Stimulated activated CD4-positive, alpha-beta T cell treated with anti-CD3 and anti-CD28 coated beads, TNF-alpha, amount 100 ng/mL, for 48 hours (primary cell): ENCODE measurements at places on chromosomes 16 and 17.
A peak's percentile ranks its signal among the peaks of the same experiment; 100 is the strongest.

- DNase-seq, result no peak
Observed at GRCh38 chr17:81680150-81680549, 3.4 kb downstream of the ARL16 start.

DNA sequence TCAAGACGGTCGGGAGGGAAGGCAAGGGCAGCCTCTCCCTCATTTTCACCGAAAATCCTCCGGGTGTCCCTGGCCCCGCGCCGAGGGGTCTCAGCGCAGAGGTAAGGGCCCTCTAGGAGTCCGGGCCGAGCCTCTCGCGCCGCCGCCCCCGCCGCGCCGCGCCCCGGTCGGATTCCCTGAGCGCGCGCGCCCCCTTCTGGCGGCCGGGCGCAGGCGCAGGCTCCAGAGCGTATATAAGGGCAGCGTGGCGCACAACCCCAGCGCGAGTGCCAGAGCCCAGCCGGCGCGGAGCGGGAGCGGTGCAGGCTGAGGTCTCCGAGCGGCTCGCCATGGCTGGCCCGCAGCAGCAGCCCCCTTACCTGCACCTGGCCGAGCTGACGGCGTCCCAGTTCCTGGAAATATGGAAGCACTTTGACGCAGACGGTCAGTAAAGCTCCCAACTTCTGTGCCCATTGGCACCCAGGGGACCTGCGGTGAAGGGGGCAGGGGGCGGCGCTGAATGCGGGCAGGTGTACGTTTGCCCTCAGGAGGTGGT lies at the start of gene CALB2:
CALB2 (plus strand) TSS at position 260 of the 535 bp plus-strand sequence; CDS start at position 330, 70 bp downstream.
- peak; percentile 52 for DNase-seq

GRCh38 chr16:51666821-51667220 lies 515.8 kb upstream of the SALL1 start:
- DNase-seq, result no peak

GRCh38 chr16:27080895-27081294 lies 14.2 kb downstream of the C16orf82 start:
- DNase-seq, result no peak

- DNase-seq, result no peak
Observed at GRCh38 chr17:41296846-41297245, 5.8 kb downstream of the KRTAP29-1 start.

GRCh38 chr17:81123052-81124048 lies 42.0 kb upstream of the PVALEF start:
- no peak for DNase-seq

DNA sequence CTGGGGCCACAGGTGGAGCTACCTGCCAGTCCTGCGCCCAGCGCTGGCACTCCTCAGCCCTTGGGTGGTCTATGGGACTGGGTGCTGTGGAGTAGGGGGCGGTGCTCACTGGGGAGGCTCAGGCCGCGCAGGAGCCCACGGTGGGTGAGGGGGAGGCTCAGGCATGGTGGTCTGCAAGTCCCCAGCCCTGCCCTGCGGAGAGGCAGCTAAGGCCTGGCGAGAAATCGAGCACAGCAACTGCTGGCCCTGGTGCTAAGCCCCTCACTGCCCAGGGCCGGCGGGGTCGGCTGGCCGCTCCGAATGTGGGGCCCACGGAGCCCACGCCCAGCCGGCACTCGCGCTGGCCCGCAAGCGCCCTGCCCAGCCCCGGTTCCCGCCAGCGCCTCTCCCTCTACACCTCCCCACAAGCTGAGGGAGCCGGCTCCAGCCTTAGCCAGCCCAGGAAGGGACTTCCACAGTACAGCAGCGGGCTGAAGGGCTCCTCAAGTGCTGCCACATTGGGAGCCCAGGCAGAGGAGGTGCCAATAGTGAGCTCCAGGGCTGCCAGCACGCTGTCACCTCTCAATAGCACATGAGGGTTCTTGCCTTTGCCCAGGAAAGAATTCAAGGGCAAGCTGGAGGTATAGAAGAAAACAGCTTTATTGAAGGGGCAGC lies 11.0 kb upstream of the EEF2KMT start:
- DNase-seq, result no peak

DNA sequence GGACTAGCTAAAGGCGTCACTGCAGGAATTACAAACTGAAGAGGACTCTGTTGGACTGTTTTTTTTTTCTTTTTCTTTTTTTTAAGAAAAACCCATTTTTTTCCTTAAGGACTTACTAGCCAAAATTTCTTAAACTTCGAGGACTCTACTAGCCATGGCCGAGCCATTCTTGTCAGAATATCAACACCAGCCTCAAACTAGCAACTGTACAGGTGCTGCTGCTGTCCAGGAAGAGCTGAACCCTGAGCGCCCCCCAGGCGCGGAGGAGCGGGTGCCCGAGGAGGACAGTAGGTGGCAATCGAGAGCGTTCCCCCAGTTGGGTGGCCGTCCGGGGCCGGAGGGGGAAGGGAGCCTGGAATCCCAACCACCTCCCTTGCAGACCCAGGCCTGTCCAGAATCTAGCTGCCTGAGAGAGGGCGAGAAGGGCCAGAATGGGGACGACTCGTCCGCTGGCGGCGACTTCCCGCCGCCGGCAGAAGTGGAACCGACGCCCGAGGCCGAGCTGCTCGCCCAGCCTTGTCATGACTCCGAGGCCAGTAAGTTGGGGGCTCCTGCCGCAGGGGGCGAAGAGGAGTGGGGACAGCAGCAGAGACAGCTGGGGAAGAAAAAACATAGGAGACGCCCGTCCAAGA lies 878 bp downstream of the HEXIM1 start:
- peak; percentile 76 for DNase-seq

GRCh38 chr16:76713191-76713590 lies 436.0 kb downstream of the CNTNAP4 start:
- no peak for DNase-seq

DNA sequence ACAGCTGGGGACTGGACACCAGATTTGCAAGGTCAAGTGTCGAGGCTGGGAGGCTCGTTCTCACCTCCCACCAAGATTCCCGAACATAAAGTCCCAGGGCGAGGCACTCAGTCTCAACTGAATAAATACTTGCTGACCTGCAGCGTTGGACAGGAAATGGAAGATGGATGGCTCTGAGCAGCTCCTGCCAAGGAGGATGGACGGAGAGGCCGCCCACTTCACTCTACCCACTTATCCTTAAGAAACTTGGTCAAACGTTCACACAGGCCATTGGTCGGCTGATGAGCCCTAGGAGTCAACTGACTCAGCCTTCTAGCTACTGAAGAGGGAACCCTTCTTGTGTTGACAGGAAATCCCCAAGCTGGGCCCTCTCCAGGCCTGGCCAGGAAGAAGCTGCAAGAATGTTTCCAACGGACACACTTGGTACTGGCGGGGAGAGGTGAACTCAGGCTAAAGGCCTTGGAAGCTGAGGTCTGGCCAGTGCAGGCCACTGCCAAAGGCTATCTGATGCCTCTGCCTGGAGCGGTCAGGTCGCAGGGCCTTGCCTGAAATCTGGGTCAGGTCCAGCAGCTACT lies 50.0 kb downstream of the VAC14 start:
- DNase-seq, result no peak

GRCh38 chr16:49564496-49565229 lies 191.1 kb downstream of the C16orf78 start:
- no peak for DNase-seq

DNA sequence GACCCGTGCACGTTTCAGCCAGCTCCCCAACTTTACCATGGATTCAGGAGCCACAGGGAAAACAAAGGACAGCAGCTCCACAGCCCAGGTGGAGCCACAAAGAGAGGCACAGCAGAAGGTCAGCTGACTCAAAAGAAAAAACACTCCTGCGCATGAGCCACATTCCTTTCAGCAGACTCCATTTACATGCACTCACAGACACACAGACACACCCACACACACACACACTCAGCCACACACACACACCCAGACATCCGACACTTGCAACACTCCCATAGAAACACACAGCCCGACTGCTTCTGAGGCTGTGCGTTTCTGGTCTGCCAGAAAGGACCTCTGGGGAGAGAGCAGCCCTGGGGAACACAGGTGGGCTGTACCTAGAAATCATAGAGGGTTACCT lies 2335.5 kb downstream of the TP53TG3F start:
- DNase-seq, result no peak

GRCh38 chr16:25235991-25236390 lies 19.2 kb downstream of the AQP8 start:
- DNase-seq, result no peak

DNA sequence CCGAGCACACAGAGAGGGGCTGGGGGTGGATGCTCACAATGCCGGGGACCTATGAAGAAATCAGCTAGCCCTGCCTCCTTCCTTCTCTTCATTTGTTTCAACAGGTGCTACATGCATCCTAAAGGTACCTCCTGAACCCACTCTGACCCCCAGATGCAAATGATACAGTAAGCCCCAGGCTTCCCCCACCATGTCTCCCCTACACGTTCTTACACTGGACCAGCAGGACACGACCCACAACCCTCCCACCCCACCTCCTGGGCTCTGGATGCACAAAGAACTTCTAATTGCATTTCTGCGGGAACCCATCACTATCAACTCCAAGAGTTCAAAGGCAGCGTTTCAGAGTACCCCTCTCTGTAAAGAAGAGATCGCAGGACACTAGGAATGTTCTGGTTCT lies 2.1 kb downstream of the XYLT1 start:
- DNase-seq, result no peak

GRCh38 chr17:37546302-37546701 lies 56.6 kb downstream of the DUSP14 start:
- DNase-seq, result no peak

GRCh38 chr16:72092832-72093447 lies 480 bp downstream of the TXNL4B start:
- DNase-seq, result no peak

GRCh38 chr17:83004791-83005380 lies 74.5 kb upstream of the METRNL start:
- no peak for DNase-seq

DNA sequence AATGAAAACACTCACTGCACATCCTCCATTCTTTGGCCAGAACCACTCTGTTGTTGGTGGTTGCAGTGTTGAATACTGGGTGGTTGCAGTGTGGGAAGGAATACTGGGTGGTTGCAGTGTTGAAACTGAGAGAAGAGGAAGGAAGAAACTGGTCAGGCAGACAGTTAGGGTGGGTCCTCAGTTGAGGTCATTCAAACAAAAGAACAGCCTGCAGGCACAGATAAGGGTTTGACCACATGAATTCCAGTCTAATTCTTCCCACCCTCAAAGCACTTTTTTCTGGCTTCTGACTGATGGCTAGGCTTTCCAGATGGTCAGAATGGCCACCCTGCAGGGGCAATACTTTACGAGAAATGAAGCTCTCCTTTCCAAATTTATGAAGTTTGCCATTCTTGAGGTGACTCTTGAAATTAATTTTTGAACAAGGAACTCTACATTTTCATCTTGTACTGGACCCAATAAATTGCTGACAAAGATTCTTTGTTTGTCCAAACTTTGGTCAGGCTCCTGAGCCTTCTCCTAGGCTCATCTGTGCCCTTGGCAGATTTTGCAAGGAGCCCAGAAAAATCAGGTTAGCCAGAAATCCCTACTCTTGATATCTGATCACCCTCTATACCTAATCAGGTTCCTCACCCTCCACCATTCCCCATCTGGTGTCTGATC lies 596.6 kb upstream of the CDH5 start:
- DNase-seq, result no peak

DNA sequence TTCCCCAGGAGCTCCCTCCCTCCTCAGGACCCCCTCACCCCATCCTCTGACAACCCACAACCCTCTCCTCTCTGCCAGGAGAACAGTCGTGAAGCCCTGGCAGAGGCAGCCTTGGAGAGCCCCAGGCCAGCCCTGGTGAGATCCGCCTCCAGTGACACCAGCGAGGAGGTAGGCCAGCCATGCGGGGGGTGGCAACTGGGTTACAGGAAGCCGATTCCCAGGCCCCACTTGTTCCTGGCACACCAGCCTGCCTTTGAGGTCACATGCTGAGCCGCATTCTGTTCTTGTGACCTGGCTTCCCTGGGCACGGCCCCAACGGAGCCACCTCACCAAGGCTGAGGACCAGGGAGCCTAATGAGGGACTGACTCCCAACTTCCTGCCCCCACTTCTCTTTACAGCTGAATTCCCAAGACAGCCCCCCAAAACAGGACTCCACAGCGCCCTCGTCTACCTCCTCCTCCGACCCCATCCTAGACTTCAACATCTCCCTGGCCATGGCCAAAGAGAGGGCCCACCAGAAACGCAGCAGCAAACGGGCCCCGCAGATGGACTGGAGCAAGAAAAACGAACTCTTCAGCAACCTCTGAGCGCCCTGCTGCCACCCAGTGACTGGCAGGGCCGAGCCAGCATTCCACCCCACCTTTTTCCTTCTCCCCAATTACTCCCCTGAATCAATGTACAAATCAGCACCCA lies 7.9 kb downstream of the NAT9 start:
- DNase-seq, result no peak

DNA sequence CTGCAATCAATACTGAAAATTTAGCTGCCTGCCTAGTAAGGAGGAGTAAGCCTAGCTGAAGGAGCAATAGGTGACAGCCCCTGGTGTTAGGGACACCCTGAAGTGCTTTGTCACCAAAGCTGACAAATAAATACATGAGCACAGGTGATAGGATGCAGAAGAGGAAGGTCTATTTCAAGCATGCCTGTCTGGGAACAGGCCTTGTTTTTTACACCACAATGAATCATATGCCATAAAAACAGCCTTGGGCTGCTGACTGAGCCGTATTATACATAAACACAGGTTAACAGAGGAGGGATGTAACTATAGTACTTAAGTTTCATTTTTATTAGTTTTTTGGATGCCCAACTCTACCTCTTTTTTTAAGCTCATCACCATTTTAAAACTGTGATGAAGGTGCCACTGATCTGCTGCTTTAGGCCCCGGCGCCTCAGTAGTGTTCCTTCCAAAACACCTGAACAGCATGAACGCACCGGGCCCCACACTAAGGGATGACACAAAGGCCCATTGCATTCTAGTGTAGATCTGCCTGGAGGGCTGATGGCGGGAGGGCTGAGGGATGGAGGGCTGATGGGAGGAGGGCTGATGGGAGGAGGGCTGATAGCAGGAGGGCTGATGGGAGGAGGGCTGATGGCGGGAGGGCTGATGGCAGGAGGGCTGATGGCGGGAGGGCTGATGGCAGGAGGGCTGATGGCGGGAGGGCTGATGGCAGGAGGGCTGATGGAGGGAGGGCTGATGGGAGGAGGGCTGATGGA lies 150.3 kb downstream of the AATF start:
- no peak for DNase-seq

DNA sequence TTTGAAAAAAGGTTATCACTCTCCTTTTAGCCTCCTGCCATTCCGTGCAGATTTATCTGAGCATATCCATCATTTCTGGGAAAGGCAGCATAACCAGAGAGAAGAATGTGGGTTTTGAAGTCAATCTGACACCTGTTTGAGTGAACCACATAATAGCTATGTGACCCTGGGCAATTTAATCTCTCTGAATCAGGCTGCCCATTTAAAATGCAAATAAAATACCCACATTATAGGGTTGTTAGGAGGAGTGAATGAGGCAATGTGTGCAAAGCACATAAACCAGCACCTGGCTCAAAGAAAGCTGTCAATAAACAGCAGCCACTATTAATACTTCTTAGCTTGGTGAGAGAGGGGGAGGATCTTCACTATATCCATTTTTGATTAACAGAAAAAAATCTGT lies 88.0 kb downstream of the CACNG1 start:
- DNase-seq, result no peak

- DNase-seq, result no peak
Observed at GRCh38 chr17:45432405-45433158, at the start of gene ARHGAP27. ARHGAP27 (minus strand) TSS chr17:45432870; CDS start chr17:45430279, 2,591 bp downstream.

- DNase-seq, result no peak
Observed at GRCh38 chr17:42016411-42016831, 818 bp downstream of the DNAJC7 start.
